ENCODE measurements at places on chromosomes 1 and 21.

GRCh38 chr1:67489643-67490042 lies 59.4 kb upstream of the SERBP1 start:
- no peak for DNase-seq

DNA sequence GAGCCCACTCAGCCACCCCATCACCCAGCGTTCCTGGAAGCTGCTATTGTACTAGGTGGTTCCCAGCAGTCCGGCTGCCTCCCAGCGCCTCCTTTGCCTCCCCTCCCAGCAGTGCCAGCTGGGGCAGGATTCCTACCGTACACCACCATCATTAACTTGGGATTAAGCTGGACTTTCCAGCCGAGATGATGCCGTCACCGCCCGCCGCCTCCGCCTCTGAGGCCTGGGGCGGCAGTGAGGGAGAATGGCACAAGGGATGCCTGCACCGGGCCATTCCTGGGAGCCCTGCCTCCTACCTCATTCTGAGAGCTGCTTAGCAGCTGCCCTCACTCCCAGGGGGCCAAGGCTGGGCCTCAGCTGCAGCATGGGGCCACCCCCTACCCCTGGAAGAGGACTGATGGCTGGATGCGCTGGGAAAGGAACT lies 13.2 kb downstream of the CNTN2 start:
- no peak for DNase-seq

- DNase-seq, result no peak
These were observed 17.5 kb upstream of the PDIK1L start for GRCh38 chr1:26094076-26094669.

GRCh38 chr1:116503546-116504307 lies 67.1 kb downstream of the CD58 start:
- DNase-seq, result no peak

DNA sequence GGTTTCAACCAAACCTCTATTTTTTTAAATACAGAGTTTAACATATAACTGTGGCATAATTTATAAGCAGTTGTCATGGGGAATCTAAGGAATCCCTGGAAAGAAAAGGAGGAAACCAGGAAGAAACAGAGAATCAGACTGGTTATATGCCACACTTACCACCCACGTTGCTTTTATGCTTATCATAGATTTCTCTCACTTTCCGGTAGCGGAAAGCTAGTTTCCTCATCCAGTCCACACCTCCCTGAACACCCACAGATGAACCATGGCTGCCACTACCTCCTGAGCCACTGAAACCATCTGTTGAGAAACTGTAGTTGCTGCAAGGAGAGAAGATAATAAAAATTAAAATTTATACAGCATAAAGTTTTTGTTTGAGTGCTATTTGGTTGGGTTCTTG lies 33.5 kb downstream of the XKR8 start:
- no peak for DNase-seq

GRCh38 chr1:55428944-55429931 lies 214.1 kb upstream of the USP24 start:
- DNase-seq, result peak; percentile 92

GRCh38 chr21:41410767-41411448 lies 15.1 kb upstream of the MX1 start:
- DNase-seq, result no peak
